HepG2 (cell line): ENCODE measurements at places on chromosomes 3 and 15. TPM values are rescaled to one million over a fixed set of nuclear protein-coding genes. Genes with fewer than 3 reads are reported as not detected.

- H3K36me3 ChIP-seq: no peaks in the 10 kb centered on the region
- peaks cover 7% of the 10 kb centered on the region; the same call in 1 of the 2 replicates for H3K4me1 ChIP-seq
- no peak overlapping the region for H3K27ac ChIP-seq
Measured at GRCh38 chr3:89113893-89114840, 6.7 kb downstream of the EPHA3 start.

Gene FOXL2
- not detected in 2 replicates for total RNA-seq

Gene CPNE9
- total RNA-seq: not detected in 2 replicates

Gene KCNMB2
- total RNA-seq: not detected in 2 replicates

Gene DOCK3
- not detected in 2 replicates for total RNA-seq

DNA sequence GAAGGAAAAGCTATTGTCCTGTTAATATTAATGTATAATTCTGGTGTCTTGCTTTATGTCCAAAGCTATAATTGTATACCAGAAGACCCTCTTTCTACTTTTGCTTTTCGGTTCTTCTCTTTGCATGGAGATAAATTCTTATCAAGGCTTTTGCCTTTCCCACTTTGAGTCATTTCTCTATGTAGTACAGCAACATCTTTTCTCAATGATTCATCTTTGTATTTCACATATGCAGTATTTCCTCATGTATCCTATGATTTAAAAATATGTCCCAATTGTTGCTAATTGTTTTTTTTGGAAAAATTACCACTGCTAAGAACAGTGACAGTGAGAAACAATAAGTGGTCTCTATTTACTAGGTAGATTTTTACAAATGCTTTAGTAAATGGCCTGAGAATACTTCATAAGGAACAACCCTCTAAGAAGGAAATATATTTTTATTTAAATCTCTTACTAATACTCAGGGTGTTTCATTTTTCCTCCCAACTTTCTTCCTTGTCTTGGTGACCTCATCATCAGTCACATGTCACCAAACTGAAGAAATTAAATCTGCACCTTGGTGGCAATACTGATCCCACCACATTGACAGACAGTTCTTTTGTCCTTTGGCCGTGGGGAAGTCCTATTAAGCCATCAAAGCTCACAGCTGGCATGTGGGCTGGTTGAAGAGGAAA, 290.6 kb downstream of the SATB1 start:
- H3K27ac ChIP-seq: no peak overlapping the region
- H3K27me3 ChIP-seq: no peaks in the 10 kb centered on the region
- DNase-seq: no peak
- no peak overlapping the region for H3K4me3 ChIP-seq
- H3K36me3 ChIP-seq: no peaks in the 10 kb centered on the region

Gene TNNC1
- total RNA-seq: 11.8 and 18.7 TPM in 2 replicates

- no peaks in the 10 kb centered on the region for H3K4me1 ChIP-seq
- H3K36me3 ChIP-seq: no peaks in the 10 kb centered on the region
- no peak overlapping the region for H3K27ac ChIP-seq
- no peak overlapping the region for H3K4me3 ChIP-seq
- H3K27me3 ChIP-seq: no peaks in the 10 kb centered on the region
Measured at GRCh38 chr3:61997101-61997500, 376.2 kb downstream of the FEZF2 start.

DNA sequence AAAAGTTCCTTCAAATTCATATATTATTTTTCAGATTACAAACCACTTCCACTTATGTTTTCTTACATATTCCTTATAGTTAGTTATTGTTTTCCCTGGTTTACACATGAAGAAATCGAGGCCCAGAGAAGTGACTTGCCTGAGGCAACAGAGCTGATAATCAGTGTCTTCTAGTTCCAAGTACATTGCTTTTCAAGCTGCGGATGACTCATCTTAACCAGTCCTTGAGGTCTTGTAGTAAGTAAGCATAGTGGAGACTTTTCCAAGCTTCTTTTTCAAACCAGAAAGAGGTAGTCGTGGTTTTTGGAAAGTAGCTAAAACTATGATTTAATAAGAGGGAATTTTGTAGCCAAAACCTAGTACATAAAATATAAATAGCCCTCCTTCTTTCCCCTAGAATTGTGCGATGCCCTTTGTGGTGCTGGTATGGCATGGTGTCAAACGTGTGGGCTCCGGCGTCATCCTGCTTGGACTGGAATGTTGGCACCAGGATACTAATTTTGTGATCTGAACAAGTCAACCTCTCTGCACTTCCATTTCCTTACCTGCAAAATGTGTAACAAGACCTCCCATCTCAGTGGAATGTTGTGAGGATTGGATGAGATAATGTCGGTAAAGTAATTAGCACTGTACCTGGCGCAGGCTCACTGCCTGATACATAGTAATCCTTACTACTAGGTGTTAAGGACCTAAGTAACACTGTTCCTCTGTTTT, 19.0 kb upstream of the DLG1 start:
- no peaks in the 10 kb centered on the region for H3K36me3 ChIP-seq
- DNase-seq: no peak
- no peak overlapping the region for H3K4me3 ChIP-seq
- H3K27ac ChIP-seq: no peak overlapping the region
- peaks cover 20% of the 10 kb centered on the region for H3K4me1 ChIP-seq

- no peaks in the 10 kb centered on the region for H3K27me3 ChIP-seq
- no peak overlapping the region for H3K27ac ChIP-seq
- no peak overlapping the region for H3K4me3 ChIP-seq
- peaks cover 41% of the 10 kb centered on the region for H3K4me1 ChIP-seq
- no peak for DNase-seq
- peaks cover 4% of the 10 kb centered on the region; the same call in 1 of the 2 replicates for H3K36me3 ChIP-seq
Measured at GRCh38 chr3:49840388-49840787, 16.0 kb downstream of the TRAIP start.

GRCh38 chr15:84992157-84992944, 10.7 kb downstream of the PDE8A start:
- no peak overlapping the region for H3K27ac ChIP-seq
- peak; percentile 49 for DNase-seq
- H3K27me3 ChIP-seq: no peaks in the 10 kb centered on the region
- H3K4me1 ChIP-seq: peaks cover 29% of the 10 kb centered on the region

DNA sequence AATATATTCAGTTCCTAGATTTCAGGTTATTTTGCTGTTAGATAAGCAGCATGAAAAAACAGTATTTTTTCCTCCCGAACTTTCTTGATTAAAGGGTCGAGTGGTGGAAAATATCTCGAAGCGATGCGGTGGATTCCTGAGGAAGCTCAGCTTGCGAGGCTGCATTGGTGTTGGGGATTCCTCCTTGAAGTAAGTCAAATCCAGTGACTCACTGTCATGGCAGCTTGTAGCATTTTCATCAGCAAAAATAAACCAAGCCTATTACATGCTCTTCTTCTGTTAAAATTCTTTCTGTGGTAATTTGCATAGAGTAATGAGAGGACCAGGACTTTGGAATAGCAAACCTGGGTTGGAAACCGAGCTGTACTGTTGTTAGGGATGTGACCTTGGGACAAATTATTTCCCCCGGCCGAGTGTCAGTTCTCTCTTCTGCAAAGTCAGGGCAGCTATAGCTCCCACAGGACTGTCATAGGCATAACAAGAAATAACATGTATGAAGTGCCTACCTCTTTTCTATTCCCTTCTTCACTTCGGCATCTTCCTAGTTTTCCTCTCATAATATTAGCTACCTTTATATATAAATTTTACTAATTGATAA, 75.6 kb downstream of the UBP1 start:
- no peaks in the 10 kb centered on the region for H3K36me3 ChIP-seq
- H3K4me1 ChIP-seq: peaks cover 19% of the 10 kb centered on the region
- H3K4me3 ChIP-seq: no peak overlapping the region
- no peak for DNase-seq
- no peaks in the 10 kb centered on the region for H3K27me3 ChIP-seq

Gene ZBED2
- total RNA-seq: 0.04 TPM in 1 of 2 replicates, not detected in the other

GRCh38 chr15:80620931-80621330, 74.2 kb upstream of the ABHD17C start:
- H3K4me3 ChIP-seq: no peak overlapping the region
- no peaks in the 10 kb centered on the region for H3K36me3 ChIP-seq
- H3K27me3 ChIP-seq: peaks cover 4% of the 10 kb centered on the region; the same call in 2 of the 3 replicates
- no peak overlapping the region for H3K27ac ChIP-seq

DNA sequence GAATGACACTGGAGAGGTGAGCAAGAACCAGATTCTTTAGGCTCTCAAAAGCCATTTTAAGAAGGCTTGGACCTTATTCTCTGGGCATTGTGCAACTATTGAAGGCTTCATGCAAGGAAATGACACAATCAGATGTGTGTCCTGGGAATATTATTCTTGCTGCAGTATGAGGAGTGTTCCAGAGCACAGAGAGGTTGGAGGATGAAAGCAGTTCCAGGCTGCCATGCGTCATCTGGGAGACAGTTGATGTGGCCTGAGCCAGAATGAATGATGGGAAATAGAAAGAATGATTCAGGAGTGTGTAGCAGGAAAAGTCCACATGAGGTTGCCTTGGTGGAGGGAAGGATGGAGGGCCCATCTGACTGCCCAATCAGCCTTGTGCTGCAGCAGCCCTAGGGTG, 123.1 kb downstream of the CHCHD6 start:
- H3K27ac ChIP-seq: no peak overlapping the region
- DNase-seq: no peak
- H3K27me3 ChIP-seq: no peaks in the 10 kb centered on the region

DNA sequence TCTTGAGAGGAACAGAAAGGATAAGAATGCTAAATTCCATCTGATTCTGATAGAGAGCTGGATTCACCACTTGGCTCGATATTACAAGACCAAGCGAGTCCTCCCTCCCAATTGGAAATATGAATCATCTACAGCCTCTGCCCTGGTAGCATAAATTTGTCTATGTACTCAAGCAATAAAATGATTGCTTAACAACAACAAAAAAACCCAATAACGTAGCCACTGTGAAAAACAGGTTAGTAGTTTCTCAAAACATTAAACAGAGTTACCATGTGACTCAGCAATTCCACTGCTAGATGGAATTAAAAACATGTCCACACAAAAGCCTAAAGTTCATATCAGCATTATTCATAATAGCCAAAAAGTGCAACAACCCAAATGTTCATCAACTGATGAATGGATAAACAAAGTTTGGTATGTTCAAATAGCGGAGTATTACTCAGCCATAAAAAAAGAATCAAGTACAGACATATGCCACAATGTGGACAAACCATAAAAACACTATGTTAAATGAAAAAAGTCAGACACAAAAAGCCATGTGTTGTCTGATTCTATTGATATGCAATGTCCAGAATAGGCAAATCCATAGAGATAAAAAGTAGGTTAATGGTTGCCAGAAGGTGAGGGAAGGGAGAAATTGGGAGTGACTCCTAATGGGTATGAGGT, 16.8 kb downstream of the BCL2L10 start:
- no peak overlapping the region for H3K4me3 ChIP-seq
- H3K27me3 ChIP-seq: no peaks in the 10 kb centered on the region
- H3K4me1 ChIP-seq: peaks cover 28% of the 10 kb centered on the region
- DNase-seq: no peak
- no peak overlapping the region for H3K27ac ChIP-seq

GRCh38 chr3:30695302-30696061, 89.1 kb downstream of the TGFBR2 start:
- no peak for DNase-seq
- H3K4me3 ChIP-seq: no peak overlapping the region
- H3K27me3 ChIP-seq: no peaks in the 10 kb centered on the region
- H3K4me1 ChIP-seq: peaks cover 30% of the 10 kb centered on the region

GRCh38 chr3:88189361-88189810, 39.6 kb downstream of the C3orf38 start:
- 0 out of 3 replicates have a peak, but pooled peaks cover 2% of the 10 kb centered on the region for H3K27me3 ChIP-seq
- peak; percentile 85 for DNase-seq
- no peak overlapping the region for H3K27ac ChIP-seq
- no peaks in the 10 kb centered on the region for H3K36me3 ChIP-seq
- peaks cover 14% of the 10 kb centered on the region for H3K4me1 ChIP-seq
- peak overlapping the region; percentile 72 for H3K4me3 ChIP-seq

DNA sequence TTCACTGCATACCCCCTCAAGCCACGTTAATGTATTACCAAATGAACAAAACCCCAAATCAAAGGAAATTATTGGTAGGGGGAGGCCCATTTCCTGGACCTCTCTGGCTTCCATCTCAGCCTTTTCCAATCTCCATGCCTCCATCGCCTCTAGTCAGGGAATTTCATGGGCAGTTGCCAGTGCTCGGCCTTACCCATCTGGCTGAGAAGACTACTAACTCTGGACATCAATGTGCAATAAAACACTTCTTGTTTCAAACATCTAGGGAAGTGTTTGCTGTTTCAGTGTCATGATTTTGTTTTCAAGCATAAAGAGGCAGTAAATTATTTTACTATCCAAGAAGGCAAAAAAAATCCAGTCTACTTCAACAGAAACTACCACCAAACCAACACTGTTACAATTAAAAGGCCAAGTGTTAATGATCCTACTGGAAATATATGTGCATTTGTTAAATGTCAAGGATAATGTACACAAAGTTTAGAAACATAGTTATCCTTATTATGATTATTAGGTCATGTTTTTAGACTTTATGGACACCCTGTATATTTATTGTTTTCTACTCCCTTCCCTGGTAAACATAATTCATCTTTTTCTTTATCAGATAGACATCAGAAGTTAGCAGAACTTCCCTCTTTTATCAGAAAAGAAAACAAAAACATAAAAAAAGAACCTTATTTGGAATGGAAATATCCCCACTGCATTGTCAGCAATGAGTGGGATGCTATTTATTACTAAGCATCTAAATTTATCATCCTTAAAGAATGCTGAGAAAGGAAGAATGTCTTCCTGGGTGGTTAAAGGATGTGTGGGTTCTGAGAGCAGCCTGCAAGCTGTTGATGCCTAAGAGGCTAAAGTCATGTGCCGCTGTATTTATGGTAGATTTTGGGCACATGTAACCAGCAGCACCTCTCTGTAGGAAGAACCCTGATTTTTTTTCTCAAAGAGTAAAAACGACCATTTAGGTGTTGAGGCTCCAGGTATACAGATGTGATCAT, 15.2 kb downstream of the LDHAL6B start:
- H3K4me1 ChIP-seq: peaks cover 8% of the 10 kb centered on the region; the same call in 1 of the 2 replicates
- peaks cover 37% of the 10 kb centered on the region; the same call in 2 of the 3 replicates for H3K36me3 ChIP-seq
- H3K27me3 ChIP-seq: no peaks in the 10 kb centered on the region
- H3K4me3 ChIP-seq: no peak overlapping the region
- H3K27ac ChIP-seq: no peak overlapping the region

DNA sequence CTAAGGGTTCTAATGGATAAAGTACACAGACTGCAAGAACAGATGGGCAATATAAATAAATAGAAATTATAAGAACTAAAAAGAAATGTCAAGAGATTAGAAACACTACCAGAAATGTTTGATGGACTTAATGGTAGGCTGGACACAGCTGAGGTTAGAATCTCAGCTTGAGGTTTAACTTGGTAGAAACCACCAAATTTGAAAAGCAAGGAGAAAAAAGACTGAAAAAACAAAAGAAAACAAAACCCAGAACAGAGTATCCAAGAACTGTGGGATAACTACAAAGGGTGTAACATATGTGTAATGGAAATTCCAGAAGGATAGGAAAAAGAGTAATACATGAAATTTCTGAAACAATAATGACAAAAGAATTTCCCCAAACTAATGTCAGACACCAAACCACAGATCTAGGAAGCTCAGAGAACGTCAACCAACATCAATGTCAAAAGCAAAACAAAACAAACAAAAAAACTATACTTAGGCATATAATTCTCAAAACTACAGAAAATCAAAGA, 35.0 kb downstream of the RFX7 start:
- peaks cover 38% of the 10 kb centered on the region for H3K4me1 ChIP-seq
- no peak for DNase-seq
- peaks cover 3% of the 10 kb centered on the region; the same call in 1 of the 2 replicates for H3K36me3 ChIP-seq
- no peaks in the 10 kb centered on the region for H3K27me3 ChIP-seq
- H3K27ac ChIP-seq: no peak overlapping the region
- no peak overlapping the region for H3K4me3 ChIP-seq

GRCh38 chr3:183226333-183226890, 26.6 kb upstream of the B3GNT5 start:
- H3K4me3 ChIP-seq: no peak overlapping the region
- H3K36me3 ChIP-seq: no peaks in the 10 kb centered on the region
- no peak for DNase-seq
- no peak overlapping the region for H3K27ac ChIP-seq
- no peaks in the 10 kb centered on the region for H3K4me1 ChIP-seq

Gene BCHE
- total RNA-seq: not detected in 2 replicates
